Hematopoietic multipotent progenitor cell treated with erythropoietin and hydrocortisone succinate and interleukin-3 and kit ligand, for 8 days (in vitro differentiated cells): ENCODE measurements at places on chromosomes 16 and 17.

DNA sequence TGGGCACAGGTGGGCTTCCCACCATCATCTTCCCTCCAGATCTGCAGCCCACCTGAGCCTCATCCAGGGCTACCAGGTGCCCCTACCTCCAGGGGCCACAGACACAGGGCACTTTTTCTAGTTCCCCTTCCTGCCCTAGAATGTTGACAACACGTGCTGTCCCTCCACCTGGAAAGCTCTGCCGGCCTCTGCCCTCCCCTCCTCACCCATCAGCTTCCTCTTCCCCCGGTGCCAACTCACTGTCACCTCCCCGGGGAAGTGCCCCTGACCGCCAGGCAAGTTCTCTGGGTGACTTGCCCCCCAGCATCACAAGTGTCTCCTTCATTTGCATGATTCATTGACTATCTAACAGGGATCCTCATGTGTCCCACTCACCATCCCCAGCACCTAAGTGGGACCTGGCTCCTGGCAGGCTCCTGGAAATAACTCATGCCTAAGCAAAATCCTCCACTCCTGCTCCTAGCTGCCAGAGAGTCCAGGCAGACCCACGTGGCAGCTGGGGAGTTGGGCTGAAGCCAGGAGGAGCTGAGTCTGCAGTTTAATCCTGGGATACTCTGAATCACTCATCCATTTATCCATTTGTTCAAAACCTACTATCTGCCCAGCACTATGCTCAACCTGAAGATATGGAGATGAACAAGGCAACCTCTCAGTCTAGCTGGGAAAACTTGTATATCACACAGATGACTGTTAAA lies 304.4 kb downstream of the FOXL1 start:
- DNase-seq: no peak

GRCh38 chr16:28089205-28089991 lies 25.9 kb upstream of the GSG1L start:
- DNase-seq: no peak

DNA sequence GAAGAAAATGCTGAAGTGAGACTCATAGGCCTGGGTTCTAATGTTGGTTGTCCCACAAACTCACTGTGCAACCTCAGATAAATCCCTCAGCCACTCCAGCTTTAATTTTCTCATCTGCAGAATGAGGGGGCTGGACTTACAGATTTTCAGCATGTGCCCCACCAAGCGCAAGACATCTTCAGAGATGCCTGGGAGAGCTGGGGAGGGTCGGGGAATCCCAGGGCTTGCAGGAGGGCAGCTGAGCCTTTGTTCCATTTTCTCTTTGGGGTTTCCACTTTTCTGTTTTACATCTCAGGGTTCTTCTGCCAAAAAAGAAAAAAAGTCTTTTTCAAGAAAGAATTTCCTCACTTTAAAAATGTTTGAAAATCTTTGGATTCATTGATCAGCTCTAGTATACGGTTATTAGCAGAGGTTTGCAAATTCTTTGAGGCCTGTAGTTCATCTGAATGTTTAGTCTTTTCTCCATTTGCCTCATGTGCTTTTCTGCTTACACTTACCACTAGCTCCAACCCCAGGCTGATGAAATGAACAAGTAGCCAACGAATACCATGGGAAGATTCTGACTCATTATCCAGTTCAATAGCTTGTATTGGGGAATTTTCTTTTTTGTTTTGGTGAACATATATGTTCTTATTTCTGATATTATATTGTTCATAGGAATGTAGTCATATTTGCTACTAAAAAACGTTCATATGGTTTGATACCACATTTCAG lies 56.4 kb downstream of the CHD9 start:
- DNase-seq: no peak

DNA sequence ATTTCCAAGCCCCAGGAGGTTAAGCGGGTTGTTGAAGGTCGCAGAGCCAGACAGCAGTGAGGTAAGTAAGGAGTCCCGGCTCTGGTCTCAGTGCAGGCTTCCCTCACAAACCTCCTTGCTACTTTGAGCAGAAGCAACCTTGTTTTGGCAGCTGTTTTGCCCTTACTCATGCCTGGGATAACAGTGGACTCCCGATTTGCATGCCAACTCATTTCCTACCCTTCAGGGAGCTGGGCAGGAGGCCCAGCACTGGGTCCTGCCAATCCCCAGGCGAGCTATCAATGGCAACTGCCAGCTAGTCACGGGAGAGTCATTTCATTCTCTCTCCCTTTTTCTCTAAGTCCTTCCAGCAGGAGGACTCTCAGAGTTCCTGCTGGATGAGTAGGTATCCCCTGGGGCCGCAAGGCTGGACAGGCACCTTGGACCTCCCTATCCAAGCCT lies 72.0 kb upstream of the KSR1 start:
- no peak for DNase-seq

DNA sequence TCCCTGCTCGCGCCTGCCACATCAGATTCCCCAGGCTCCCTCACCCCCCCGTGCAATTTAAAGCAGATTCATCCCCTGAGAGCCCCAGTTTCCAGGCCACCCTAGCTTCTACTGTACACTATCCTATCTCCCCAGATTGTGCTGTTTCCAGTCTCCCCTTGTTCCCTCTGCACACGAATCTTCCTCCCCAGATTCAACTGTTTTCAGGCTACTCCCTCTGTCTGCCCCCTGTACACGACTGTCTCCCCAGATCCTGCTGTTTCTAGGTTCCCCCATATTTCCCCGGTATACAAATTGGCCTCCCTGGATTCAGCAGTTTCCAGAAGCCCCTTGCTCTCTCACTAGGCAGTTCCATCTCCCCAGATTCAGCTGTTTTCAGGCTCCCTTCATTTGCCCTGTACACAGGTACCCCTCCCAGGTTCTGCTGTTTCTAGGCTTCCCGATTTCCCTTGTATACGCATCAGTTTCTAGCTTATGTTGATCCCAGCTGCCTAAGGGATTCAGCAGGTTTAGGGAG lies 22.9 kb downstream of the COPZ2 start:
- DNase-seq: no peak

GRCh38 chr16:23240994-23241393 lies 58.4 kb downstream of the SCNN1G start:
- no peak for DNase-seq

DNA sequence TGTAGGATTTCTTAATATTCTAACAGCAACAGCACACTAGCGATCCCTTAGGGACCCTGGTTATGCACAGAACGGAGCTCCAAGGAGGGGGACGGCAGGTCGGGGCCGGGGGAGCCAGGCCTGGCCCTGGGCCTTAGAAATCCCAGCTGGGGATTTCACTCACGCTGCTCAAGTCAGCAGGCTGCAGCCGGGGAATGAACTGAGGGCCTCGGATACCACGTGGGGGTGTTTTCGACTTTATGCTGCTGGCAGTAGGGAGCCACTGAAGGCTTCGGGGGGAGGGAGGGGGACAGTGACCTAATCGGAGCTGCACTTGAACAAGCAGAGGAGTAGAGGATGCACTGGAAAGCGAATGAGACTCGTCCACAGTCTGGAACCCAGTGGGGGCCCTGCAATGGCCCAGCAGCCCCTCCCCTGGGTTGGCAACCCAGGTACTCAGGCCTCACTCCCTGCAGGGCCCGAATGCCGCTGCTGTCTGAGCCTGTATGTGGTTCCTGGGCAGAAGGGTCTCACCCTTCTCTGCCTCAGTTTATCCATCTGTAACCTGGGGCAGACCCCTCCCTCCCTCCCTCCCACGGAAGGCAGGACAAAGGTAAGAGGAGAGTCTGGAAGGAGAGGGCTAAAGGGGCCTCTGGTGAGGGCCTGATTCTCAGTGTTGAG lies 53.7 kb downstream of the RPH3AL start:
- no peak for DNase-seq

- DNase-seq: no peak
These were observed 13.6 kb upstream of the PPM1D start for GRCh38 chr17:60586288-60586974.

DNA sequence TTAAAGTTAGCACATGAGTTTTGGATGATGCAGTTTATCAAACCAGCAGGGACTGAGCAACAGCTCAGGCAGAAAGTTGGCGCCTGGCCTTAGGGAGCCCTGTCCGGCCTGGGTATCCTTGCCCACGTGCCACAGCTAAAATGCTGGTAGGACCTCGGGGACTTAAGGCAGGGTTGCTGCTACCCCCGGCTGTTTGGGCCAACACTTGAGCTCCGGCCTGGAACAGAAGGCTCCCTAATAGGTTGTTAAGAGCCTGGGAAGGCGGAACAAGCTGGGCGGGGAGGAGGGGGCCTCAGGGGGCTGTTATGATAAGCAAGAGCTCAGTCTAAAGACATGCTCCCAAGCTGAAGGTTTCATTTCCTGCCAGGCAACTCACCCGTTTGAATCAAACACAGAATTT lies 39.7 kb downstream of the CUEDC1 start:
- DNase-seq: no peak

DNA sequence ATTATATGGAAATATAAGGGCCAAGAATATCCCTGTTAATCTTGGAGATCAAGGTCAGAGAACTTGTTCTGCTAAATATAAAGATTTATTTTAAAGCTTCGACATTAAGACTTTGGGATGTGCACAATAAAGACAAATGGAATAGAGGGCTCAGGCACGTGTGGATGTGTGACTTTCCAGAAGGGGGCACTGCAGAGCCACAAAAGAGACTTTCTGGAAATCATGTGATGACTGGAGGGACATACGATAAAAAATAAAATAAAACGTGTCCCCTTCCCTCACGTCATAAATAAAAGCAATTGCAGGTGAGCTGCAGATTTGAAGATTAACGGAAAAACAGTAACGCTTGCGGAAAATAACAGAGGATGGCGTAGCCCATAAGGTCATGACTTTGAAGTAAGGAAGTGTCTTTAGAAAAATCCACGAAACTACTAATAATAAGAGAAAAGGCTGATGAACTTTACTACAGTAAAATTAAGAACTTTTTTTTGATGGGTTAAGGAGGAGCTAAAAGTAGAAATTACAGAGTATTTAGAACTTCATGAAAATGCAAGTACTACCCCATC lies 9.4 kb upstream of the ENGASE start:
- DNase-seq: peak; percentile 67

DNA sequence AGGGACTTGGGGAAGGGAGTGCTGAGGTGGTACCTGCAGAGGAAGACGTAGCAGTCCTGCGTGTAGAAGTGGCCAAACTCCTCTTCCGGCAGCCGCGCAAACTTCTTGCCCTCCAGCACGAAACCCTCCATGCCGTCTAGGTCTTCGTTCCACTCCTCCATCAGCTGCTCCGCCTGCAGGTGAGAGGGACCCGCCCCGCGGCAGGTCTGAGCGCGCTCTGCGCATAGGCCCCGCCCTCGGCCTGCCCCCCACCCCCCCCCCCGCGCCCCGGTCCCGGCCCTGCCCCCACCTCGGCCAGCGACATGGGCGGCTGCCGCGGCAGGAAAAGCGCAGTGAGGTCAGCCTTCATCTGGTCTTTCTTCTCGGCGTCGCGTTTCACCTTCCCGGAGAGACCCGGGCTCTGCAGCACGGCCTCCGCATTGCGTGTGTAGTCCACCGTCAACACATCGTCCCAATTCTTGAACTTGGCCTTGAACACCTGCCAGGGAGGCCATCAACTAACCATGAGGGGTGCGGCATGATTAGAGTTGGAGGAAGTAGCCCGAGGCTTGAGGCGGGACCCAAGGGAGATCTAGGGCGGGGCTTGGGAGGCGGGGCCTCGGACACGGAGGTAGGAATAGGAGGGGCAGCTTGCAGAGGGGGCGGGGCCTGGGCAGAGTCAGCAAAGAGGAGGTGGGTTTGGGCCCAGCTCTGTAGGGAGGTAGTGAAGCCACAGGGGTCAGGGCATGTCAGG lies 11.5 kb downstream of the FLII start:
- DNase-seq: peak; percentile 44

DNA sequence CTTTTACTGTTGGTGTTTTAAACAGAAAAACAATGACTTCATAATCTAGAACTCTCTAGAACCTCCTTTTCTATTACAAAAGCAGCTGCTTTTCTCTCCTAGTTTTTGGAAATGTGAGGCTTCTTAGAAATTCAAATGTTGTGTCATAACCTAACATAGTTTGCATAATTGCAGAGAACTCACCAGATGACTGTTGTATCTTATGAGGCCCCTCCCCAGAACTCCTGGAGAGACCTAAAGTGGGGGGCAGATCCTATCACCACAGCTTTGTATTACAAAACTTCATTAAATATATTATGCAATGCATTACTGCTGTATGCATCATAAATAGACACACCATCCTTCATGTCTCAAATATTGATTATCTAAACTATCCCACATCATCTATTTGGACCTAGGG lies 538.7 kb upstream of the HSBP1 start:
- DNase-seq: no peak

DNA sequence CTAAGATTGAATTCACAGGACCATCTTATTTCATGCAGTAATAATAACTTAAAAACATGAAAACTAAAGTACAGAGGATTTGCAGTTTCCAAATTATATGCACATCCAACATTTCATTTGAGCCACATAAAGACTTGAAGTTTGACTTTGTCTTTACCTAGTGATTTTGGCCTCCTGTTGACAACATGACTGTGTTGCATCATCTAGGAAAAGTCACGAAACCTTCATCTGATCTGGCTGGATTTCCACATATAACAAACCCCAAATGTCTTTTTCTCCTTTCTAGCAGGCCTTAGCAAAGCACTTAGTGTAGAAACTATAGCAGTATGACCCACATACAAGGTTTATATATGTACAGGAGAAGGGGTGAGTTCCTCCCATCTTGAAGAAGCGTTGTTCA lies 406.5 kb upstream of the CDH5 start:
- no peak for DNase-seq
